ENCODE measurements at places on chromosomes 3 and 15.

DNA sequence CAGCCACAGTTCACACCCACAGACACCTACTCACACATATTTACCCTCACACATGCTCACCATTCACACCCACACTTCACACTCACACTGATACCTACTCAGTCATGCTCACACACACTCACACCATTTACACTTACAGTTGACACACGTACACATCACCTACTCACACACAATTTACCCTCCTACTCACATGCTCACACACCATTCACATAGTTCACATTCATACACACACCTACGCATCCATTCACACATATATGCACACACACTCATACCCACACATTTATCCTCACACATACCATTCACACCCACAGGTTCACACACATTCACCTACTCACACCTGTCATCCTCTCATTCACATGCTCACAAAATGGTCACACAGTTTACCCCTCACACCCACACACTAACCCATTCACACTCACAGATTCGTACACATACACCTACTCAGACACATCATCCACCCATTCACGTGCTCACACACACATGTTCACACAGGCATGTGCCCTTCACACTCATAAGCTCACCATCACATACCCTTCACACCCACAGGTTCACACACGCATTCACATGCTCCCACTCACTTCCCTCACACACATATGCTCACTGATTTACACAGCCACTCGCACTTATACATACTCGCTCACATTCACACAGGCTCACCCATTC is 42.3 kb downstream of the HMCES start:
- DNase-seq: no peak

DNA sequence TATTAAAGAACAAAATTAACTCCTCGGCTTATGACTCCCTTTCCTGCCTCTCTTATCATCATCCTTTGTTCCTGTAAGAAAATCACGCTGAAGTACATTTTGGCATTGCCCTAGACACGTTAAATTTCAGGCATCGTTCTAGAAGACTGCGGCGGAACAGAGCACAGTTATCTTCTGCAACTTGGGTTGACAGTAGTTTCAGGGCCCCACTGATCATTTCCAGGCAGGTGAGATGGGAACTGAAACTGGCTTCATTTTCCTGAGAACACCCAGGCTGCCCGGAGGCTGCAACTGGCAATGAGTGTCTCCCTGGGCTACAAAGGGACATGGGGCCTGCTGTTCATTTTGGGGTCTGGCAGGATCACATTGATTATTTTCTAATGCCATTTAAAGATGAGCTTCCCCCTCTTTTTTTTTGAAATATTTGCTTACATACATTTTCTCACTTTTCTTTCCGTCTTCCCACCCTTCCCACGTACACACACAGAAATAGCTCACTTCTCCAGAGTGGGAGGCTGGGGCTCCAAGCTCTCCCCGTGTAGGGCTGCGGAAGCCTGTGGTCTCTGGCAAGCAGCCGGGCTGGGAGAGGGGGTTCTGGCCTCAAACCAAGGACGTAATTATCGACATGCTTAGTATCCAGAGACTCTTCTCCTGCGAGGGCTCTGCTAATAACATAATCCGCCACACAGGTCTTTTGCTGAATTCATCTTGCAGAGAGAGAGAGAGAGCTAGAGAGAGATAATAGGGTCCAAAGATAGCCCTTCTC is 267.4 kb downstream of the ABHD5 start:
- no peak for DNase-seq

DNA sequence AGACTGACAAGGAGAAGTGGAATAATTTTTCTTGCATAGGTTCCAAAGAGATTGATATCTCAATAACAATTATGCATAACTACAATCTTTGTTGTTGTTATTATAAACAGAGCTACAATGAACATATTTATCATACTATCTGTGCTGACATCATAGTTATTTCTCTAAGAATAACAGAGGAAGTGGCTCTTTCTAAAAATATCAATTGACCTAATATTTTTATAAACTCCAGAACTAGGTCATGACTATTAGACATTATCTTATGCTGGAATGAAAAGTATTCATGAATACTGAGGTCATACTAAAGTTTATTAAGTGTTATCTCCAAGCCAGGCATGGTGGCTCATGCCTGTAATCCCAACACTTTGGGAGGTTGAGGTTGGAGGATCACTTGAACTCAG is 114.1 kb downstream of the DCLK3 start:
- DNase-seq: no peak

DNA sequence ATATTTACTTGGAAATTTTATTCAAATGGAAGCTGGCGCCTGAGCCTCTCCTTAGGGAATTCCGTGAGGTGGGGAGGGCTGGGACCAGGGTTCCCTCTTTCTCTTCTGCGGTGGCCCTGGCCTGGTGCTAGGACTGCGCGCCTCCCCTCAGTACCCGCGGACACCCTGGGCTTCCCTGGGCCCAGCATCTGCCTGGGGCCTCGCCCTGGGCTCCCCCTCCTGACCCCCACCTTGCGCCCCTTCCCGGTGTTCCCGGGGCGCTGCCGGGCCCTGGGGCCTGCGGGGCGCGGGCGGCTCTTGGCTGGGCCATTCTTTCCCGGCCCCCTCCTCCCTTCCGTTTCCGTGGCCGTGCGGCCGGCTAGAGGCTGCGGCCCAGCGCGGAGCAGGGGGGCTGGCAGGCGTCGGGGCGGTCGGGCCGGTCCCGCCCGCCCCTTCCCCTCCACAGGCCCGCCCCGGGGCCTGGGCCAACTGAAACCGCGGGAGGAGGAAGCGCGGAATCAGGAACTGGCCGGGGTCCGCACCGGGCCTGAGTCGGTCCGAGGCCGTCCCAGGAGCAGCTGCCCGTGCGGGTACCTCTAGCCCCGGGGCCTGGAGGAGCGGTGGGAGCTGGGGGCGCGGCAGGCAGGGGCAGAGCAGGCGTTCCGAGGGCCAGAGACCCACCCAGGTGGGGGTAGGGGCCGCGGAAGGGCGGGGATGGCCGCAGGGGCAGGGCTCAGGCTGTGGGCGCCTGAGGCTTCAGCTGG is at the start of gene FES:
TSS of gene FES (plus strand) at position 529 of the 743 bp plus-strand sequence. CDS start 542 bp downstream, outside the sequence.
- peak; percentile 74 for DNase-seq

GRCh38 chr3:26312816-26313215 is 309.8 kb upstream of the LRRC3B start:
- DNase-seq: no peak

DNA sequence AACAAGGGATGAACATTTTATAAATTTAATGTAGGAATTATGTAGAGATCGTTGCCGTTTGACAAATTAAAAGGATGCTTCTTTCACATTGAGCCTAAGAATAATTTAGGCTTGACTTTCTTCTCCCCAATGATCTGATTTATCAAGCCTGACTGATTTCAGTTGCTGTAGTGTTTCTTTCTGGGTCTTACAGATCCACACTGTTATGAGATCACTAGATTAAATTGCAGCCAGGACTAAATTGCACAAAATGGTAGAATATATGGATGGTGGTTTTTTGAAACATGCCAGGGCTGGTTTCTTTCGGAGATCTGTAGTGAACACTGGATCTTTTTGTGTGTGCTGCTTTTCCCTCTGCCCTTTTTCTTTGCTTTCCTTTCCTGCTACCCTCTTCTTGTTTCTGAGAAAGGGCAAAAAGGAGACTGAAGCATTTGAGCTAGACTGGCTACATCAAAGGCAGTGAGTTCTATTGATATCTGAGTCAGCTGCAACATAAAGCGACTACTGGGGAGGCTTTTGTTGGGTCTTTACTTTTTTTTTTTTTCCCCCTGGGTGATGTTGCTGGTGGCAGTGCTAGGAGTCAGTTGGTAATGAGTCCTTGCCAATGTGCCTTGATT is 83.0 kb downstream of the AKAP13 start:
- no peak for DNase-seq

Measured in right kidney (tissue), 9 donors.